ENCODE measurements at places on chromosomes 12 and 14.

DNA sequence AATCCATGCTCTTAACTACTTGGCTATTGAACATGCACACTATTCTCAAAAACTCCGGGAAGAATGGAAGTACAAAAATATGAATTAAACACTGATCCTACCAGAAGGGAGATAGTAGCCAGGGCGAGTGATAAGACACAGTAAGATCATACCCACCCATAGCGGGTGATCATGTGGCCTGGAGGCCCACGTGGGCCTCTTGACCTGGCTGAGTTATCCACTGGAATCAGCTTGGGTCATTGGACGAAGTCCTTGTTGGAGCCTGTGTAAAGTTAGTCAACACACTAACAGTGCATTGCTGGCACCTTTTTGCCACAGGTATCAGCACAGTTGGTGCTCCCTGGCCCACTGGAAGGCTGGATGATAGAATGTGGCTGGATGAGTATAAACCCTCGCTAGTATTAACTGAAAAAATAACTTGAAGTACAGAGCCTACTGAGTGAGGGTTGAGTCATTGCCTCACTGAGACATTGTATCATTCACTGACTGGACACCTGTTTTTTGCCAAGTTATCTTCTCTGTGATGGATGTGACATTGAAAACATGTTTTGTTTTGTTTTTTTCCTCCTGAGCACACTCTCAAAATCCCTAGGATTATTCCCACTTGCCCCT lies 149.2 kb upstream of the FUT8 start:
- no peak for DNase-seq

DNA sequence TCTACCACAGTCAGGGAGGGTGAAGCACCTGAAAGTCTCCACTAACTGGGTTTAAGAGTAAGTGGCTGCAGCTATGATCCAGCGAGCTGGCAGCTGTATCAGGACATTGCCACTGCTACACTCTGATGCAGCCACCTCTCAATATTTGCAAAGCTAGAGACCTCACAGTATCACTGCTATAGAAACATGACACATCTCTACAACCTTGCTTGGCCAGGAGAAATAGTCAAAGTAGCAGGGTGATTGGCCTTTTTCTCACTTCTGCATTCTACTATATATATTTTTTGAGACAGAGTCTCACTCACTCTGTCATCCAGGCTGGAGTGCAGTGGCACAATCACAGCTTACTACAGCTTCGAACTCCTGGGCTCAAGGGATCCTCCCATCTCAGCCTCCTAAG lies 9.3 kb upstream of the FMNL3 start:
- DNase-seq = no peak

- DNase-seq = no peak
These were observed 81.7 kb upstream of the TMEM263 start for GRCh38 chr12:106873983-106874382.

- no peak for DNase-seq
These were observed 1.2 kb downstream of the FBRSL1 start for GRCh38 chr12:132491138-132491663.

DNA sequence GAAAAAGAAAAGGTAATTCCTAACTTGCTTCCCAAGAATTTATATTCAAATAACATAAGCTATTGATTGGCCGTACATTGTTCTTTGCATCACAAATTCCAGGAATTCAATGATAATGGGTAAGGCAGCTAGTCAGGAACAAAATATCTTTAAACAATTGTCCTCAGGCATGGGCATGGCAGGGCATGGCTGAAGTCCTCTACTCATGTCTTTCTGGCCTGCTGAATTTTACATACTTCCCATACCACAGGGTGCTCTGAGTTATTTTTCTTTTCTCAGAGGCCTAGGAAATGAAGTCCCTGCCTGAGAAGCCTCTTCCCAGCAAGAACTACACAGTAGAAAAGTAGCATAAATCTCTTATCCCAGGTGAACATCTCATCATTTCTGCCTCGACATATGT lies 15.1 kb upstream of the DRAM1 start:
- no peak for DNase-seq

- no peak for DNase-seq
These were observed 1.8 kb downstream of the ELK3 start for GRCh38 chr12:96195845-96196451.

- no peak for DNase-seq
These were observed 5.1 kb downstream of the ERBB3 start for GRCh38 chr12:56084958-56085543.

GRCh38 chr12:125773033-125773640 lies 707.9 kb downstream of the AACS start:
- DNase-seq = no peak

- DNase-seq = no peak
These were observed 268.6 kb upstream of the CRY1 start for GRCh38 chr12:107361970-107362369.

- no peak for DNase-seq
These were observed 26.0 kb downstream of the WBP11 start for GRCh38 chr12:14777271-14777670.

DNA sequence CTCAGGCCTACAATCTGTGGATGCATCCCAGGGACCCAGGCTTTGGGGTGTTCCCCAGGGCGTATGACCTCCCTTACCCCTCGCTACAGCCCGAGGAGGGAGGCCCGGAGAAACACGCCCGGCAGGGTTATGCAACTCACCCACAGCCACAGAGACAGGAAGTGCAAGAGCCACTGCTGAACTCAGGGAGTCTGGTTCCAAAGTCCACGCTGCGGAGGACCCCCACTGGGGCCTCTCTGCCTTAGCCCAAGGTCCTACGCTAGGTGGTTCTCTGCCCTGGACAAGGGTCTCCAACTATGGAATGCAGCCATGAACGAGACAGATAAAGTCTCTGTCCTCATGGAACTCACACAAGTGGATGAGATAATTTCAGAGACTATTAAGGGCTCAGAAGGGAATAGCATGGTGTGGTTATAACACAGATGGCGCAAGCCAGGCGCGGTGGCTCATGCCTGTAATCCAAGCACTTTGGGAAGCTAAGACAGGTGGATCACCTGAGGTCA lies 11.3 kb downstream of the SCARB1 start:
- DNase-seq = no peak

DNA sequence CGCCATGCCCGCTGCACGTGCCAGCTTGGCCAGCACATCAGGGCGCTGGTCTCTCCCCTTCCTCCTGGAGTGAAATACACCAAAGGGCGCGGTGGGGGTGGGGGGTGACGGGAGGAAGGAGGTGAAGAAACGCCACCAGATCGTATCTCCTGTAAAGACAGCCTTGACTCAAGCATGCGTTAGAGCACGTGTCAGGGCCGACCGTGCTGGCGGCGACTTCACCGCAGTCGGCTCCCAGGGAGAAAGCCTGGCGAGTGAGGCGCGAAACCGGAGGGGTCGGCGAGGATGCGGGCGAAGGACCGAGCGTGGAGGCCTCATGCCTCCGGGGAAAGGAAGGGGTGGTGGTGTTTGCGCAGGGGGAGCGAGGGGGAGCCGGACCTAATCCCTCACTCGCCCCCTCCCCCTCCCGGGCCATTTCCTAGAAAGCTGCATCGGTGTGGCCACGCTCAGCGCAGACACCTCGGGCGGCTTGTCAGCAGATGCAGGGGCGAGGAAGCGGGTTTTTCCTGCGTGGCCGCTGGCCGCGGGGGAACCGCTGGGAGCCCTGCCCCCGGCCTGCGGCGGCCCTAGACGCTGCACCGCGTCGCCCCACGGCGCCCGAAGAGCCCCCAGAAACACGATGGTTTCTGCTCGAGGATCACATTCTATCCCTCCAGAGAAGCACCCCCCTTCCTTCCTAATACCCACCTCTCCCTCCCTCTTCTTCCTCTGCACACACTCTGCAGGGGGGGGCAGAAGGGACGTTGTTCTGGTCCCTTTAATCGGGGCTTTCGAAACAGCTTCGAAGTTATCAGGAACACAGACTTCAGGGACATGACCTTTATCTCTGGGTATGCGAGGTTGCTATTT lies 914 bp upstream of the CCND2 start:
- DNase-seq = no peak
